ENCODE measurements at places on chromosomes 4 and X.

GRCh38 chr4:74202062-74202586 is 44.2 kb downstream of the MTHFD2L start:
- no peak for DNase-seq

- no peak for DNase-seq
Measured at GRCh38 chr4:53992785-53993184, 71.6 kb downstream of the CHIC2 start.

- no peak for DNase-seq
Measured at GRCh38 chr4:176230836-176231235, 35.5 kb upstream of the SPATA4 start.

- DNase-seq: no peak
Measured at GRCh38 chr4:39635023-39635422, 3.6 kb downstream of the SMIM14 start.

GRCh38 chrX:10769195-10769594 is 148.8 kb upstream of the MID1 start:
- DNase-seq: no peak

DNA sequence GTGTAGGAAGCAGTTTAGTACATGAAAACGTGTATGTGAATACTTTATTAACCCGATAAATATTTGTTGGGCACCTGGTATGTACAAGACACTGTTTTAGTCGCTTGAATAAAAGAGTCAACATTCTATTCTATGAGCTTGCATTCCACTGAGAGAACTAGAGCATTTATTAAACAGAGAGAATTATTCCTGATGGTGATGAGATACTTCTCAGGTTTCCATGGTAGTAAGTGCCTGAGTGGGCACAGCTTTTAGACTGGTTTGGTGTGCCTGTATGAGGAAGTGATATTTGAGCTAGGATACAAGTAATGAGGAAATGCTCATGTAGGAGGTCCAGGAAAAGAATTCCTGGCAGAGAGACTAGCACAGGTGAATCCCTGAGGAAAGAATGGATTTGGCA is 94.2 kb downstream of the ATP10D start:
- DNase-seq: no peak

GRCh38 chrX:9286234-9286633 is 178.6 kb upstream of the TBL1X start:
- DNase-seq: no peak

DNA sequence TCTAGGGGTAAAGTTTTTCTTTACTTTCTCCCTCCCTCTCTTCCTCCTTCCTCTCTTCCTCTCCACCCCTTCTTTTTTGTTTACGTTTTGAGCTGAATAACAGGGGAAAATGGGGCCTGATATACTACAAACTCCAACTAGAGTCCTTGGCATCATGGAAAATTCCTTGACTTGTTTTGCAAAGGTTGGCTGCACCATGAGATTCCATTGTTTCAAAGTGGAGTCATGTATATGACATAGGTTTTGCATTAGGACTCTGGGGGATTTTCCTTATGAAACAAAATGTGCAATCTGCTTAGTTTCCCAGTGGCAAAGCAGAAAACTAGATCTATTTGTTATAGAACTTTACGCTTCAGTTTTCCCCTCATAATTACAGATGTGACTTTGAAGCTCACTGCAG is 233.5 kb upstream of the PGRMC2 start:
- DNase-seq: no peak

DNA sequence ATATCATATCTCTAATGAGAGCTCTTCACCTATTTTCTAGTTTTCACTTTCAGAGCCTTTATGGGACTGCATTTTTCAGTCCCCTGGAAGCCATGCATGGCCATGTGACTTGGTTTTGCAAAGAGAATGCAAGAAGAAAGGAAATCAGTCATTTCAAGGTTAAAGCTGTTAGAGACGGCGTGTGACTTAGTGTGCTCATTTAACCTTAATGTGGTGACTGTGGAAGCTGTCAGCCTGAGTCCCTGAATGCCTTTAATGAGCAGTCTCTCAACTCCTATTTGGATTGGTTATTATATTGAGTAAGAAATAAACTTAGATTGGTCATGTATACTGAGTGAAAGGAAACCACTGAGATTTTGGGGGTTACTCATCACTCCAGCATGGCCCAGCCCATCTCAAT is 212.7 kb downstream of the KCNIP4 start:
- DNase-seq: no peak

GRCh38 chr4:39544580-39545315 is 17.5 kb upstream of the UGDH start:
- DNase-seq: no peak

- DNase-seq: no peak
Measured at GRCh38 chr4:175456131-175456530, 355.9 kb downstream of the GPM6A start.

- no peak for DNase-seq
Measured at GRCh38 chr4:117001077-117001476, 84.3 kb downstream of the TRAM1L1 start.

GRCh38 chr4:25911356-25911755 is 2.7 kb upstream of the SMIM20 start:
- DNase-seq: no peak
